GM23338 (cell line): ENCODE measurements at places on chromosomes 11 and 22.

DNA sequence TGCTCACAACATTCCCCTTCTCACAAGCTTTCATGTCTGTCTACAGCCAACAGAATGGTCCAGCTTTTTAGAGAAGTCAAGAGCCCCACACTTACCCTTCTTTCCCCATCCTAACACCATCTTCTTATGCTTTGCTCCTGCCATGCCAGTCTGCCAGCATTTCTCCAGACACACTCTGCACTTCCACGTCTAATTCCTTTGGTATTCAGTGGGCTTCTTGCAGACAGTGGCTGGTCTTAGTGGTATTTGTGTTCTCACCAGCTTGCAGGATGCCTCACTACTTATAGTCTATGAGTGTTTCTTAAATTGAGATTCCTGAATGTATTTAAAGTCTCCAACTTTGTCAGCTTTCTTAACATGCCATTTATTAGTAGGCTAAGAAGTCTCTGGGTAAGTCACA lies 154.4 kb downstream of the BBOX1 start:
- no peak for DNase-seq

DNA sequence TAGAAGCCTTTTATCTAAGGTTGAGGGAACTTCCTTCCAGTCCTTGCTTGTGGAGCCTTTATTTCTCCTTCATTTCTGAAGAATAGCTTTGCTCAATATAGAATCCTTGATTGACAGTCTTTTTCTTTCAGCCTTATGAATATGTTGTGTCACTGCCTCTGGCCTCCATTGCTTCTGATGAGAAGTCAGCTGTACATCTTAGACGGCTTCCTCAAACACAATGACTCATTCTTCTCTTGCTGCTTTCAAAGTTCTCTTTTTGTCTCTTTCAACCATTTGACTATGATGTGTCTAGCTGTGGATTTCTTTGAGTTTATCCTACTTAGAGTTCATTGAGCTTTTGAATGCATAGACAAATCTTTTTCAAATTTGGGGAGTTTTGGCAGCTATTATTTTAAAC lies 893.2 kb downstream of the BRD1 start:
- no peak for DNase-seq

- DNase-seq, result no peak
Measured at GRCh38 chr11:44515048-44515447, 50.4 kb upstream of the CD82 start.

DNA sequence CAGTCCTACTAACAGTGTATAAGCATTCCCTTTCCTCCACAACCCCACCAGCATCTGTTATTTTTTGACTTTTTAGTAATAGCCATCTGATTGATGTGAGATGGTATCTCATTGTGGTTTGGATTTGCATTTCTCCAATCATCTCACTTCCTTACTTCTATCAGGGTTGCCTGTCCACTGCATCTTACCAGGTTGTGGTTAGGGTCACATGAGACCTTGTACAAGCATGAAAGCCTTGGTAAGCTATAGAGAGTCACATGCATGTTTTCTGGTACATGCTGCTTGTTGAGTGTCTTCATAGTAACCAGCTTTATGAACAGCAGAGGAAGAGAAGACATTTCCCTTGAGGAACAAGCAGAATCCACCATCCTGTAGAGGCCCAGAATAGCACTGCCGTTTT lies 102.9 kb upstream of the PAX6 start:
- DNase-seq, result no peak

DNA sequence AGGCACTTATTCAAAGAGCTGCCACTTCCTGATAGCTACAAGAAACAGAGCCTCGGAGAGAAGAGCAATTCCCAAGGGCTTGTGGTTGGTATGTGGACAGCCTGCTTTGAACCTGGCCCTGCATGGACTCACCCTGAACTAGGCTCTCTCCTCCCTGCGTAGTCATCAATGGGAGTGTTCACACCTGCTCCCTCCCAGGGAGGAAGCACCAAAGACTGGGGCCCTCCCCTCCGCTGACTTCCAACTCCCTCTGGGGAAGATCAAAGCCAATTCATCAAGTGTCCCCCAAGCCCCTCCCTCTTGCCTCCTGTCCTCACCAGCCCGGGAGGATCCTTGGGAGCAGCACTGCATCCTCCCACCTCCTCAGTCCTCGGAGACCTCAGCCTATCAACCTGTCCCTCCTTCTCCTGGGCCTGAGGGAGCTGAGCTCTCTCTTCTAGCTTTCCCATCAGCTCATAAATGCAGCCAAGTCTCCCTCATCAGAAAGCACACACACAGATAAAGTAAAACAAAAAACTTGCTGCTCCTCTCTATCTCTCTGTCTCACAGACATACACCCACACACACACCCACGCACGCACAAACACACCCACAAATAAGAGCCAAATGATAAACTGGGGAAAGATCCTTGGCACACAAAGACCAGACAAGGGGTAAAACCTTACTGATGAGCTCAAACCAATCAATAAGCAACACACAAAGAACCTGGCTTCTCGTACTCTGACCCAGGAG lies 3.3 kb downstream of the A4GALT start:
- DNase-seq, result peak; percentile 75

DNA sequence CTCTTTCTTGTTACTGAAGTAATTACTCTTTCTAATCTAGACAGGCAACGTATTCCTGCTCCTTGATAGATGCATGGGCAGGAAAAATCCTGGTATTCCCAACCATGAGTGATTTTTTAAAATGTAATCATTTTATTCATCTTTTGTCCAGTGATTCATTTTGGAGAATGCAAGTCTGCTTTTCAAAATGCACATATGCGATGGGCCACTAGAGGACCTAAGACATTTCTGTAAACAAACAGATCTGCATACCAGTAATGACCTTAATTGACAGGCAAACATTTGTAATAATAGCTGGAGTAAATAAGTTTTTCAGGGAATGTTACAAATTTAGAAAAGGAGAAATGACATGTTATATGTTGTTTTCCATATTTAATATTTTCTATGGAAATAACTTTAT lies 1167.6 kb downstream of the JRKL start:
- no peak for DNase-seq

GRCh38 chr11:11382858-11383532 lies 29.9 kb upstream of the CSNK2A3 start:
- DNase-seq, result no peak

DNA sequence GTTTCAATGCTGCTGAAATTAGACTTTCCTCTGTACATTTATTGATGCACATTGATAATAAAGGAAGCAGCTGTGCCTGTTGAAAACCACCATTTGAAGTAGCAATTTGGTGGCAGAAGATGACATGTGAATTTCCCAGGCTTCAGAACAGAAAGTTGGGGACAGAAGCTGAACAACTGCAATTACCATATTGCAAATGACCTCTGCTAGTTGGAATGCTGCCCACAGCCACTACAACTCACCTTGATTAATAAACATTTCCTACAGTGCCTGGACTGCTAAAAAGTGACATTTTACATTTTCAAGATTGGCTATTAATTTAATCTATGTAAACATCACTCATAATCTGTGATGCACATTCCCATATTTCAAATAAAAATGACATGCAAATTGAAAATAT lies 208.6 kb downstream of the LUZP2 start:
- peak; percentile 22 for DNase-seq

DNA sequence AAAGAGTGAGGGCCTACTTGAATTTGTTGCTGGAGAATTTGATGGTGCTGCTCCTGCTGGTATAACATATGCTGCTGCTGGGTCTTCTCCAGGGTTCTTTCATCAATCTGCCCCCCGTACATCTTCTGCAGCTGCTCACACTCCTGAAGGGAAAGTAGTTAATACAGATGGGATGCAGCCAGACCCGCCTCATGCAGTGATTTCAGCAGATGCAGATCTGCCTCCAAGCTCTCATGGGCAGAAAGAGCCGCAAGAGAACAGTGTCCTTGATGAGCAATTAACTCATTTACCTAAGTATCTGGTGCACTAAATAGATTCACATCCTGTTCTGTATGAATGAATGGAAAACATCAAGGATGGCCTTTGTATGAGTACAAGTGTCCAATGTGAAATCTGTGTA lies 24.8 kb upstream of the APOA1 start:
- DNase-seq, result no peak

GRCh38 chr11:77322506-77322905 lies 21.0 kb upstream of the GDPD4 start:
- DNase-seq, result no peak

GRCh38 chr11:24386546-24387397 lies 110.1 kb upstream of the LUZP2 start:
- peak; percentile 83 for DNase-seq

DNA sequence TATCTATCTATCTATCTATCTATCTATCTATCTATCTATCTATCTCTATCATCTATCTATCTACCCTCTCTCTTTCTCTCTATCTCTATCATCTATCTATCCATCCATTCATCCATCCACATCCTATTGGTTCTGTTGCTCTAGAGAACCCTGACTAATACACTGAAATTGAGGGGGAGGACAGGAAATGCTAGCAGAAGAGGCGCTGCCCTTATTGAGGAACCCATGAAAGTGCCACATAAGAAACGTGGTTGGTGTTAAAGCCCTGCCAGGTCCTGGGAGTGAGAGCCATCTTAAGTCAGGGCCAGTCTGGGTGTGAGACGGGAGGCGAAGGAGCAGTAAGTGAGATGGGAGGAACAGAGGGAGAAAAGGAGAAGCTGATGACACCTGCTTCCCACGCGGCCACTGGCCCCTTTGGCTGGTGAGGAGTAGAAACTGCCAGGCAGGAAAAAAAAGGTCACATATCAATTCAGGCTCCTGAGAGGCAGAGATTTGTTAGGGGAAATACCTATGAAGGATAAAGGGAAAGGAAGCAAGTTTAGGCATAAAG lies 87.9 kb upstream of the PLET1 start:
- no peak for DNase-seq

- no peak for DNase-seq
Measured at GRCh38 chr11:93630037-93630436, 31.4 kb upstream of the CEP295 start.

DNA sequence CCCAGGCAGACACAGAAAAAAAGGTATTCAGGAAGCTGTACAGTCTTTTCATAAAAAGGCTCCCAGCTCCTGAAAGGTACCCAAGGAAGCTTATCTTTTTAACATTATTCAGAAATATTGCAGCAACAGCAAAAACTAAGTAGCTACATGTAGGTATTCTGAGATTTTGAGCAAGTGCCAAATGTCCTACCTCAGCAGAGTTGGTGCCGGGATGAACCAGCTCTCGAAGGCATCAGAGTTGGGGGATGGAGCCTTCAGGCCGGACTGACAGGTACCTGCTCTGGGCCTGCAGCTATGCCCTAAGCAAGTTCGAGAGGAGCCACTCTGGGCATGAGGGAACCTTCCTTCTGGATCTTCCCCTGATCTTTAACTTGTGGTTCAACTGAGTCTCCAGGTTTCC lies 77.1 kb upstream of the TTC12 start:
- DNase-seq, result no peak

DNA sequence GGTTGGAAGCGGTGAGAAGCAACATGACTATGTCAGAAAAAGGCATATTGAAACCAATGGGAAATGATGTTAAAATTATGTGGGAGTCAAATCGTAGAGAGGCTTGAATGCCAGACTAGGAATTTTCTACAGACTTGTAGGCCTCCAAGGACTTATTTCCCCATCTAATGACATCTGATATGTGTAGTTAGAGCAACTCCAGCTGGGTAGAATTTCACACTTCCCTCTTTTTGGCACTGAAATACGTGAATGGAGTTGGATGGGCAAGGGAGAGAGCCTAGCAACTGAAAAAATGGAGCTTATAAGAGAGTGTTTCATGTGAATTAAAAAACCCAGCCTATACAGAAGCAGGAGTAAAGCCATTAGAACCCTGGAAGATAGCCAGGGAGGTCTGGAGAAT lies 304.2 kb downstream of the INSC start:
- no peak for DNase-seq

- DNase-seq, result no peak
Measured at GRCh38 chr11:61907282-61907681, 10.1 kb downstream of the RAB3IL1 start.

DNA sequence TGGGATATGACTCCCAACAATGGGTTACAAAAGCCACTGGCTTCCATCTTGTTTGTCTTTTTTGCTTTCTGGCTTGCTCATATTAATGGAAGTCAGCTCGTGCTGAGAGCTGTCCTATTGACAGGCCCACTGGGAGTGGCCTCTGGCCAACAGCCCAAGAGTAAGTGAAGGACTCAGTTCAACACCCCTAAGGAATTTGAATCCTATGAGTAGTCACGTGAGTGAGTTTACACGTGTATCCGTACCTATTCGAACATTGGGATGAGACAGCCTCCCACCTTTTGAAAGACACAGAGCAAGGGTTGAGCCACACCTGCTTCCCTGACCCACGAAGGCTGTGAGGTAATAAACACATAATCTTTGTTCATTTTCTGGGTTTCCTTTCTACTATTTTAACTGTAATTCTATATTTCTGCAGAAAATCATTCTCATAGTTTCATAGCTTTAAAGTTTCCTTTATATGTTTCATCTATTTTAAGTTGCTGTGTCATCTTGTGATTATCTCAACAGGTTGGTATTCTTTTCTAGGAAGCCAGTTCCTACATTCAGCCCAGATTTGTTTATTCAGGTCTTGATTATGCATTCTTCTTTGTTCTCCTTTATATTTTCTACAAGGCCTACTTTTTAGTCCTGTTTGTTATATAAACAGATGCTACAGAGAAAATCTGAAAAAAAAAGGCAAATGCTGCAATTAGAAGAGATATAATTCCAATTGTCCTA lies 802.3 kb downstream of the CNTN5 start:
- no peak for DNase-seq
